ENCODE measurements at places on chromosomes 7 and 10.

GRCh38 chr10:29030900-29031299 lies 258.0 kb upstream of the LYZL1 start:
- DNase-seq = no peak

- DNase-seq = peak; percentile 2
Measured at GRCh38 chr10:11225935-11226334, 208.3 kb downstream of the CELF2 start.

- DNase-seq = no peak
Measured at GRCh38 chr7:103003004-103003403, 71.6 kb downstream of the FBXL13 start.

- DNase-seq = peak; percentile 72
Measured at GRCh38 chr7:123871998-123872867, 27.3 kb downstream of the HYAL4 start.

DNA sequence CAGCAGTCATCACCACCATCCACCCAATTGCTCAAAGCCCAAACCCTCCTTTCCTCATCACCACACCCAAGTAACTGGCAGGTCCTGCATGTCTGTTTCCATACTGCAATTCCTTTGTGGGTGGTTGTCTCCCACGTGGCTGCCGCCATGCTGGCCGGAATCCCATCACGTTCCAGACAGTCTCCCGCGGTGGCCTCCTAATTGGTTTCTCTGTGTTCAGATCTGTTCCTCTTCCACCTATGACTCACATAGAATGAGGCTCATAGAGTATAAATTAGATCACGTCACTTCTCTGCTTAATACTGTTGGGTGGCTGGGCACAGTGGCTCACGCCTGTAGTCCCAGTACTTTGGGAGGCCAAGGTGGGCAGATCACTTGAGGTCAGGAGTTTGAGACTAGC lies 813.0 kb downstream of the TYW1 start:
- DNase-seq = no peak

GRCh38 chr7:116499168-116500077 lies at the start of gene CAV2:
Gene CAV2 (plus strand): TSS chr7:116499738. CDS start chr7:116499782, 44 bp downstream.
- peak; percentile 86 for DNase-seq

GRCh38 chr7:139854803-139855497 lies 25.9 kb downstream of the TBXAS1 start:
- DNase-seq = no peak

- DNase-seq = peak; percentile 63
Measured at GRCh38 chr7:1192171-1192676, 32.2 kb upstream of the ZFAND2A start.

- no peak for DNase-seq
Measured at GRCh38 chr7:33901847-33902246, 3.5 kb upstream of the BMPER start.

GRCh38 chr10:26802527-26802926 lies 58.2 kb downstream of the ABI1 start:
- no peak for DNase-seq

- no peak for DNase-seq
Measured at GRCh38 chr10:84005403-84005802, 133.9 kb upstream of the GHITM start.

DNA sequence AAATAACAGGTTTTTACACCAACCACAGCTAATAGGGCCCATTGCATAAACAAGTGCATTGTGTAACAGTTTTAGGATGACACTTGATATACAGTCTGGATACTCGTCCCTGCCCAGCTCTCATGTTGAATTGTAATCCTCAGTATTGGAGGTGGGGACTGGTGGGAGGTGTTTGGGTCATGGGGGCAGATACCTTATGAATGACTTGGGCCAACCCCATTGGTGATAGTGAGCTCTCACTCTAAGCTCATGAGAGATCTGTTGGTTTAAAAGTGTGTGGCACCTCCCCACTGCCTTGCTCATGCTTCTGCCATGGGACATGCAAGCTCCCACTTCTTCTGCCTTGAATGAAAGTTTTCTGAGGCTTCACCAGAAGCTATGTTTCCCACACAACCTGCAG lies 136.7 kb downstream of the PDE1C start:
- peak; percentile 25 for DNase-seq

- peak; percentile 72 for DNase-seq
Measured at GRCh38 chr7:81447351-81447952, 322.4 kb downstream of the HGF start.

GRCh38 chr10:108696792-108697477 lies 1226.4 kb downstream of the XPNPEP1 start:
- no peak for DNase-seq

- no peak for DNase-seq
Measured at GRCh38 chr10:119834188-119834587, 38.5 kb downstream of the MCMBP start.

DNA sequence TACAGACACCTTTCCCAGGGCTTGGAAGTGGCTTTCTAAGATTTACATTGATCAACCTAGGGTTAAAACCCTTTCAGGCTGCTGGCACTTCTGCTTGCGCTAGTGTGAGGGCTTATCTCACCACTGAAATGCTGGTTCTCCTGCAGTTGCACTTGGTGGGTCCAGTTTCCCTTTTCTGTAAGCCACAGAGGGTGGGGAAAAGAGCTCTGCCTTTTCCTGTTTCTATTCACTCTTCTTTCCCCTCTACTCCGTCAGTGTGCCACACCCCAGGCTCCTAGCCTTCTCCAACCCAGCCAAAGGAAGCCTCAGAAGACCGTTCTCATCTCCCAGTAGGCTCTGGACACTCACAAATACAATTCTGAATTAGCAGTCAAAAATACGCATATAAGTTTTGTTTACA lies 19.0 kb upstream of the CAPZA2 start:
- DNase-seq = no peak
